Retinal pigment epithelial cell (primary cell): ENCODE measurements at places on chromosomes 12 and 14.

DNA sequence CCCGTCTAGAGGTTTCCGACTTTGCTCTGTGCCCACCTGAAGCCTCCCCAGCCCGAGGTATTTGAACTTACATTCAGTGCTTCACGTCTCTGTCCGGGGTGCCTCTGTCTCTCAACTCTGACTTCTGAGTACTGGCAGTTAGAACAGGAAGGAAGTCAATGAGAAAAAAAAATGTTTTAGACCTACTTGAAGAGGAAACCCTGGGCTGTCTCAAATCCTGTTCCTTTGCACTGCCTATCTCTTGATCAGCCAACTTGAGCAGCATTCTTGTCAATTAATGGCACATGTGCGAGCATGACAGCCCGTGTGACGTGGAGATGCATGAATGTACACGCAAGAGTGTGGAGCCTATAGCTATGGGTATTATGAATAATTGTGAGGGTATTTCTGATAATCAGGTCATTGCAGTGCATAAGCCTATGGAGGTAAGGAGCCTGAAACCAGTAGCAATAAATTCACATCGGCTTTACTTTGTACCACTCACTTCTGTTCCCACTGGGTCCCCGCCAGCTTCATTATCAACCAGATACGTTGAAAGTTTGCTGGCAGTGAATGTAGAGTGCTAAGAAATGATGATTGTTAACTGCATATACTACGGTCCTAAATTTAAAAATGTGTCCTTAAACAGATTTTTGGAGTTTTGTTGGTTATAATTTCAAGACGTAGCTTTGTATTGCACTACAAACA, at the start of gene ARHGDIB:
TSS of gene ARHGDIB (minus strand) at position 136 of the 687 bp plus-strand sequence. CDS start 10,889 bp downstream, outside the sequence.
- no peak for DNase-seq

DNA sequence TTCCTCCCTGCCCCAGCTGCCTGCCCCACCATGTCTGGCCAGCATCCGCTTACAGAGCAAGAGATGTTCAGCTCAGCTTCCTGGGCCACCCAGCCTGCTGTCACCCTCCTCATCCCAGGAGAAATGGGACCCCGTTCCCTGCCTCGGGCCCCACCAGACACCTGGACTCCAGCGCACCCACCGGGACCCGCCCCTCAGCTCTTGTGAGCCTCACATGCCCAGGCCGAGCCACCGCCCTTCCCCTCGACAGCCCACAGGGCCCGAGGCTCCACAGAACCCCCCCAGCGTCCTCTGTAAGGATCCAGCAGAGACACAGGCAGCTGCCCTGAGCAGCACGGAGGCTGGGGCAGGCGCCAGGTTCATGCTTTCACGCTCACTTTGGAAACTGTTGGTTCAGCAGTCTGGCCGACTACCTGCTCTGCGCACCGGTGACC, 18.4 kb upstream of the C14orf180 start:
- no peak for DNase-seq

DNA sequence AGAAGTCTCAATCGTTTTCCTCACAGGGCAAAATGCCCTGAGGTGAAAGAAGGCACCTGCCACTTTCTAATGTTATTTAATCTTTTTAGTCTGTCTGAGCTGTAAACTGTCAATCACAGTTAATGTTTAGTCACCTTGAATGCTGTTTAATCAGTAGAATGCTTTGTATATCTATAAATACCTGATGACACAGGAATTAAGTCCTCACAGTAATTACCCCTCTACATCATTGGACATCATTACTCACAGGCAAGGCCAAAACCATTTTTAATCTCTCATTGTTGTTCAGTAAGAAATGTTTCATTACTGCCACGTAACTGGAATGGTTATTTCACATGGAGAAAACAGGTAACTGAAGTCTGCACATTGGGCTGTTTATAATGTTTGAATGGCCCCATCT, 178.8 kb downstream of the EXOC5 start:
- peak; percentile 92 for DNase-seq

- DNase-seq: no peak
These were observed 14.7 kb upstream of the KRT86 start for GRCh38 chr12:52259657-52260243.

DNA sequence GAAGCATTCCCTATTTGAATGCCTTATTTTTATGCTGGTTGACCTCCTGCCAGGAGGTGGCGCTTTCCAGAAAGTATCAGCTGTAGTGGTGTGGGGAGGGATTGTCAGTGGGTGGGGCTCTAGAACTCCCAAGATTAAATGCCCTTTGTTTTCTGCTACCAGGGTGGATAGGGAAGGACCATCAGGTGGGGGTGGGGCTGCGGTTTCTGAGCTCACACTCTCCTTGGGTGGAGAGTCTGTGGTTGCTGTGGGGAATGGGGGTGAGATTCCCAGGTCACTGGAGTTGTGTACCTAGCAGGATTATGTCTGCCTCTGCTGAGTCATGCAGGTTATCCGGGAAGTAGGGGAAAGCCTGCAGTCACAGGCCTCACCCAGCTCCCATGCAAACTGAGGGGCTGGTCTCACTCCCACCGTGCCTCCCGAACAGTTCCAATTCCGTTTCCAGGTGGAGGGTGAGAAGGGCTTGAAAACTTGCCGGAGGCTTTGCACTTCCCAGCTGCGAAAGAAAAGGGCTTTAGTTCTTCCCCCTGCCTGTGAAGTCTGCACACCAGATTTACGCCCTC, 68.3 kb downstream of the ALG10B start:
- DNase-seq: no peak

- no peak for DNase-seq
These were observed 57.9 kb downstream of the TXNDC16 start for GRCh38 chr14:52494444-52494843.
